Endothelial cell of umbilical vein (primary cell): ENCODE measurements at places on chromosomes 6 and 20. TPM values are rescaled to one million over a fixed set of nuclear protein-coding genes. Genes with fewer than 3 reads are reported as not detected.

The AFG1L gene
- polyA plus RNA-seq = 0.45 and 1.0 TPM in 2 replicates

GRCh38 chr6:79862711-79863110 is 84.6 kb downstream of the ELOVL4 start:
- DNase-seq = no peak

The TXLNB gene
- polyA plus RNA-seq = 0.03 and 0.04 TPM in 2 replicates

- DNase-seq = no peak
Measured at GRCh38 chr6:161829291-161829729, 555.4 kb upstream of the AGPAT4 start.

GRCh38 chr20:63567136-63567385 is 7.0 kb downstream of the HELZ2 start:
- no peak for DNase-seq

The HSPA1L gene
- polyA plus RNA-seq = 0.32 and 0.35 TPM in 2 replicates
